ENCODE measurements at places on chromosomes 11 and 22.

DNA sequence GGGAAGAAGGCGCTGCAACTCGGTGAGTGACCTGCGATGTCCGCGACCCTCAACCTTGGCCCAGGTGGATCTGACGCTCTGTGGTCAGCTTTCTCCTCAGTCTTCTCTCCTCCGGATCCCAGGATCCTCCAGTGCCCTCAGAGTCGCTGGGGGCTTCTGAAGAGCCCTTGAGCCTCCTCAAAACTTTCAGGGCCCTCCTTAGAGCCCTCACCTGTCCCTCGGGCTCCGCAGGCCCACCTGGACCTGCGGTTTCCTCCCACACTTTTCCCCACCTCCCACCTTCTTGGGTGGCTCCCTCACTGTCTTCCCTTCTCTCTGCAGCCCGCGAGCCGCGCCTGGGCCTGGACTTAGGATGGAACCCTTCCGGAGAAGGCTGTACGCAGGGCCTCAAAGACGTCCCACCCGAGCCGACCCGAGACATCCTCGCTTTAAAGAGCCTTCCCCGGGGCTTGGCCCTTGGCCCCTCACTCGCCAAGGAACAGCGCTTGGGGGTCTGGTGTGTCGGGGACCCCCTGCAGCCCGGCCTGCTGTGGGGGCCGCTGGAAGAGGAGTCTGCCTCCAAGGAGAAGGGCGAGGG is 335 bp downstream of the ZNF408 start:
- DNase-seq = no peak

DNA sequence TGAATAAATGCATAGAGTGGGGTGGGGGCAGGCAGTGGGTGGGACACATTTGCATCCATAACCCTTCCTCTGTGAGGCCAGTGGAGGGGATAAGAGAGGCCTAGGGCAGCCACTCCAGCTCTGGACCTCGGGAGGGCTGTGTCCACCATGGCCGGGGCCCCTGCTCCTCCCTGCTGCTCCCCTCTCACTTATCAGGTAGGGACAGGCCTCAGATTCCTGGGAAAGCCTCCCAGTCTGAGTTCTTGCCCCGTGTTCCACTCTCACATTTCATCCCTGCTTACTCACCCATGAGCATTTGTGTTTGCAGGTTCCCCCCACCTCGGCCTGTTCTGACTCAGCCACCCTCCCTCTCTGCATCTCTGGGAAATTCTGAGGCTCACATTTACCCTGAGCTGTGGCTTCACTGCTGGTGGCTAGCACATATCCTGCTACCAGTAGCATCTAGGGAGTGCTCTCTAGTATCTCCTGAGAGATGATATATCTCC is 128.7 kb upstream of the TOP3B start:
- DNase-seq = no peak

DNA sequence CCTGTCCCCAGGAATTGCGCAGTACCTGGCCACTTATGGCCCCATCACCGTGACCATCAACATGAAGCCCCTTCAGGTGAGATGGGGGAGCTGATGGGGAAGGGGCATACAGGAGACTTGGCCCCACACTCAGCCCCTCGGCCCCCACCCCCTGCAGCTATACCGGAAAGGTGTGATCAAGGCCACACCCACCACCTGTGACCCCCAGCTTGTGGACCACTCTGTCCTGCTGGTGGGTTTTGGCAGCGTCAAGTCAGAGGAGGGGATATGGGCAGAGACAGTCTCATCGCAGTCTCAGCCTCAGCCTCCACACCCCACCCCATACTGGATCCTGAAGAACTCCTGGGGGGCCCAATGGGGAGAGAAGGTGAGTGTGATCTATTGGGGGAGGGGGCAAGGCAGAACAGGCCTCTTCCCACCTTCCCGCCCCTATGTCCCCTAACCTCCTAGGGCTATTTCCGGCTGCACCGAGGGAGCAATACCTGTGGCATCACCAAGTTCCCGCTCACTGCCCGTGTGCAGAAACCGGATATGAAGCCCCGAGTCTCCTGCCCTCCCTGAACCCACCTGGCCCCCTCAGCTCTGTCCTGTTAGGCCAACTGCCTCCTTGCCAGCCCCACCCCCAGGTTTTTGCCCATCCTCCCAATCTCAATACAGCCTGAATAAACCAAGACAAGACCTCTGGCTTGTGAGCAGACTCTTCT is 3.6 kb downstream of the CTSW start:
- no peak for DNase-seq

GRCh38 chr11:131668500-131669400 is 298.3 kb downstream of the NTM start:
- peak; percentile 79 for DNase-seq

DNA sequence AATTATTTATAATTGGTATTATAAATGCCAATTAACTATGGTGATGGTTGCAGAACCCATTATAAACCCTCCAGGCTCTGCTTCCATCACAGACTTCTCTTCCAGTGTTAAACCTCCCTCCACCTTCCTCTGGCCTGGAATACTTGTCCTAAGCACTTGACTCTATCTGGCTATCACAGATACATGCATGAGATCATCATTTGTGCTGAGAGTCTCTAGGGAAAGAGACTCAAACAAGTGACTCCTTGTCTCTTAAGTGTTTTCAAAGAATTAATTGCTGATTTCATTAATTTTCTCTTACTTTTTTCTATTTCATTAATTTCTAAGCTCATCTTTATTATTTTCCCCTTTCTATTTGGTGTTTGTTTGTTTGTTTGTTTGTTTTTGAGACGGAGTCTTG is 29.1 kb downstream of the RTL6 start:
- DNase-seq = no peak

GRCh38 chr22:25736378-25737011 is 5.5 kb upstream of the MYO18B start:
- DNase-seq = no peak

DNA sequence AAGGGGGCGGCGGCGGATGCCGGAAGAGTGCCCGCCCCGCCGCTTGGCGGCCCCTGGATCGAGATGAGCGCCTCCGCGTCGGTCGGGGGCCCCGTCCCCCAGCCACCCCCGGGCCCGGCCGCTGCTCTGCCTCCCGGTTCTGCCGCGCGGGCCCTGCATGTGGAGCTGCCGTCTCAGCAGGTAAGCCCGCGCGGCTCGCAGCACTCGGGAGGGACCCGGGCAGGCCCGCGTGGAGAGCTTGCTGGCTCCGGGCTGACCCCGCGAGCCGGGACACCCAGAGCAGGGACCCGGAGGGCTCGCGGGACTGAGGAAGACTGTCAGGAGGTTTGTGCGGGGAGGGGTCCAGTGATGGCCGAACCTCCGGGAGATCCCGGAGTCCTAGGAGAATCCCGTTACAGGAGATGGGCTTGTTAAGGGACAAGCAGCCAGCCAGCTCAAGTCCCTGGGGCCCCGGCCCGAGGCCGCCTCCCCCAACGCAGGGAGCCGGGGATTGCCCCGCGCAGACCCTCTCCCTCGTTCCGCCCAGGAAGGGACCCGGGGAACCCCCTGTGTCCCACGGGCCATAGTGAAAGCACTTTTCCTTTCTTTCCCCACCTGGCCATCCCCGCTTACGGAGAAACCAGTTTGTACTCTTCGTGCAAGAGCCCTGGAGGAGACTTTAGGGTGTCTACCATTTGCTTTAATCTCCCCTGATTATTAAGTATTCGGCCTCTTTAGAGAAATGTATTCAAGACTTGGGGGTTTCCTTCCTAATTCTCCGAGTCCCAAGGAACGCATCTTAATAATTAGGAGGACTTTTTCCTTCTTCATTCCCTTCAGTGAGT is 547 bp downstream of the UVRAG start:
- peak; percentile 52 for DNase-seq

GRCh38 chr11:6962141-6962540 is 35.9 kb downstream of the ZNF215 start:
- DNase-seq = no peak

DNA sequence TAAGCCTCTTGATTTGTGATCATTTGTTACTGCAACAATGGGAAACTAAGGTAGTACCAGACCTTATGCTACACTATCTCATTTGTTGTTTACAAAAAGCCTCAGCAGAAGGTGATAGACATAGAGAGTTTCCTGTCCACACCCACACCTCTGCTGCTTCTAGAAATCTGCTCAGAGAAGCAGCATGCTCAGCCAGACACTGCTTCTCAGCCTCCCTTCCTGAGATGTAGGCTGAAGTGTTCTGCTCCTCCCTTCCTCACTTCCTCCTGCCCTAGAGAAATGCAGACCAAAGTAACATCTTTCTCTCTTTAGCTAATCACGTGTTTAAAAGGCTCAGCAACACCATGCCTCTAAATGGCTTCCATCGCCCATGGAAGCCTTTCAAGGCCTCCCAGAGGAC is 88.4 kb downstream of the SLC1A2 start:
- DNase-seq = no peak

DNA sequence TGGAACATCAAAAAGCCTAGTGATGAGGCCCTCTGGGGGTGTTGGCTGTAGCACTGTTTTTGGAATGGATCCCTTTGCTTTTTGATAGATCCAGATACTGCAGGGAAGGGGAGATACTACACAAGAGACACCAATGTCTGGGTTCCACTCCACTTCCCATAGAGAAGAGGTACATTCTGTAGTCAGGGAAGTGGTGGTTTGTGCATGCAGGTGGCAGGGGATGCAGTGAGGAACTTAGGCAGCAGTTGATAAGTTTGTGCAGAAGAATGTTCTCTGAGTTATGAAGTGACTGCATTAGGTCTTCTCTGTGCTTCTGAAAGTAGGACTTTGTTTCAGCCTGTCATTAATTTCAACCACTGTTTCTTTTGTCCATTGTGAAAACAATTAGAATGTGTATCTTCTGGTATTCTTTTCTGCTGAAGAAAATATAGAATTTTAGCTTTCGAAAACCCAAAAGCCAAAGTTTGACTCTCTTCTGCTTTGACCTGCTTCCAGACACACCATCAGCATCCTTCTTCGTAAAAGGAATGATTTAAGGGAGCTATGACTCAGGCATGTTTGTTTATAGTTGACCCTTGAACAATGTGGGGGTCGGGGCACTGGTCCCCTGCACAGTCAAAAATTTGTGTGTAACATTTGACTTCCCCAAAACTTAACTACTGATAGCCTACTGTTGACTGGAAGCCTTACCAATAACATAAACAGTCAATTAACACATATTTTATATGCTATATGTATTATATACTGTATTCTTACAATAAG is 25.6 kb downstream of the PANX1 start:
- DNase-seq = no peak

DNA sequence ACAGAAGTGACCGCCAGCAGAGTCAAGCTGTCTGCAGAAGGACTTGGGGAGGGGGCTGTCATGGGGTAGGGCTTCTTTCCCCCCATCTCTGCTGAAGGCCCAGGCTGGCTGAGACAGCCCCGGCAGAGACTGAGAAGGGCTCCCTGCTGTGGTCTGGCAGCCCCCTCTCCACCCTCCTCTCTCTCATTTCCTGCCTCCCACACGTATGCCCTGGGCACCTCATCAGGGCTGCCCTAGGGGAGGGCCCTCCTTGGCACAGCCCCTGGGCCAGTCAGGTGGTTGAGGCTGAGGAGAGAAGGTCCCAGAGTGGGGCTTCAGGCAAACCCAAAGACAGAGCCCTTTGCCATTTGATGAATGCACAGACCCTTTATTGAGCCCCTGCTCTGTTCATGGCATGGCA is 3.6 kb downstream of the RASD2 start:
- DNase-seq = no peak

GRCh38 chr11:82826526-82826925 is 73.7 kb downstream of the PRCP start:
- DNase-seq = no peak

GRCh38 chr11:100719809-100720221 is 32.7 kb downstream of the ARHGAP42 start:
- DNase-seq = no peak
